ENCODE measurements at places on chromosomes 12 and 14. TPM values are rescaled to one million over a fixed set of nuclear protein-coding genes. Genes with fewer than 3 reads are reported as not detected.

CAMKK2 gene
- total RNA-seq: 13.0 TPM

MMP19 gene
- total RNA-seq: 0.58 TPM

SCN8A gene
- total RNA-seq: 3.3 TPM

FAM90A1 gene
- total RNA-seq: not detected

SLC6A15 gene
- 24.5 TPM for total RNA-seq

- DNase-seq: no peak
Measured at GRCh38 chr12:111429828-111430432, 24.2 kb downstream of the SH2B3 start.

GRCh38 chr14:44657696-44658388 lies 150.8 kb upstream of the FSCB start:
- peak; percentile 17 for DNase-seq

DNA sequence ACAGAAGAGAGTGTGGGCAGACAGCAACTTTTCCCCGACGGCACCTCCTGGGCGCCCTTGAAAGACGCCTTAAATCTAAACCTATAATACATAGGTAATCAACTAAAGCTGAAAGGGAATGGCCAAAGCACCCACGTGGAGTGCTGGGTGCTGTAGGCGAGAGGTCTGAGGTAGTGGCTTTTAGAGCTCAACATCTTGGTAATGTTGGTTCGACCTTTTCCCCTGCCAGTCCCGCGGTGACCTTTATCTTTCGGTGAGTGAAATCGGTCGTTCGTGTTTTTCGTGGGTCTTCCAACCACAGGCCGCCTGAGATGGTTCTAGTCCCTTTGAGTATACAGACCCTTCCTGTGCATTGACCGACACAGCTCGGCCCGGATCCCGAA lies 9.1 kb downstream of the OR6S1 start:
- no peak for DNase-seq

- peak; percentile 80 for DNase-seq
Measured at GRCh38 chr12:49049566-49050224, 10.9 kb downstream of the KMT2D start.

- DNase-seq: no peak
Measured at GRCh38 chr14:75461755-75462349, 34.0 kb downstream of the JDP2 start.

GRCh38 chr12:2179058-2179457 lies 126.3 kb downstream of the CACNA1C start:
- no peak for DNase-seq

GRCh38 chr14:20413744-20414082 lies 412 bp upstream of the TEP1 start:
- peak; percentile 7 for DNase-seq

- no peak for DNase-seq
Measured at GRCh38 chr12:95083938-95084337, 10.5 kb upstream of the NR2C1 start.

DNA sequence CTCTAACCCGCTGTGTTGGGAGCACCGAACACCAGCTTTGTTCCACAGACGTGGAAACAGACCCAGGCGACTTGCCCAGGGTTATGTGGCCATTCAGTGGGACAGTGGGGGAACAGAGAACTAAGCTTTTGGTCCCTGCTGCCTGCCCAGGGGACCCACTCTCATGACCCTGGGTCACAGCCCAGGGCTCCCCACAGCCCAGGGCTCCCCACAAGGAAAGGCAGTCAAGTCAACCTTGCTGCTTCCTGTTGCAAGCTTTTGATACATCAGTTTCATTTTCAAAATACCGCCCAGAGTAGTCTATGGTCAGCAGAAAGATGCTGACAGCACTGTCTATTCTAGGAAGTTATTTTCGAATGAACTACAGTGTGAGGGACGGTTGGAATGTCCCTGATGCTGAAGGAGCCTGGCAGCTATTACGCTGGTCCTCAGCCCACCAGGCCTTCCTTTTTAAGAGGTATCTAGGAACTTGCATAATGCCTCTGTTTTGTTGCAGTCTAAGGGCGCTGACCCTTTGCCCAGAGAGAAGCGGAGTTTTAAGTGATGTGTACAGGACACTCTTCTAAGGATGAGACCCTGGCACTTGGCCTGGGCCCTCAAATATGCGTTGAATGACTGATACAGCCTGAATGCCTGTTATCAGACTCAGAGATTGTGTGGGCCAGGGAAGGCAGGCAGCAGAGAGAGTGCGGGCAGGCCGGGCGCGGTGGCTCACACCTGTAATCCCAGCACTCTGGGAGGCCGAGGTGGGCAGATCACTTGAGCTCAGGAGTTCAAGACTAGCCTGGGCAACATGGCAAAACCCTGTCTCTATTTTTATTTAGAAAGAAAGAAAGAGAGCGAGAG lies 12.6 kb upstream of the TTC7B start:
- DNase-seq: no peak

DNA sequence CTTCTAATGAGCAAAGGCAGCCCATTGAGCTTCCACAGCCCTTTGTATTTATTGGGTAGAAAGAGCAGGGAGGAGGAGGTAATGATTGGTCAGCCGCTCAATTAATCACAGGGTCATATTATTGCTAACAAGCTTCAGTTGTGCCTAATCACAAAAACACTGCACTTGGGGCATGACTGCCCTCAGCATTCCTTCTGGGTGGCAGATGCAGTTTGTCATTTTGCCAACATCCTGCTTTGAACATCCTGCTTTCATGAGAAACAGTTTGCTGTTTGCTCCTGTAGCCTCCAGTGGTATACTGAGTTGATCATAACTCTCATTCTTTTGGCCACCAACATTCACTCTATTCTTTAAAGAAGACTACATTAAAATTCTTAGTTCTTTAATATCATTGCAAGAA lies 462.9 kb upstream of the MIS18BP1 start:
- DNase-seq: peak; percentile 35

- no peak for DNase-seq
Measured at GRCh38 chr12:98639491-98639890, 5.1 kb downstream of the IKBIP start.

All from HT1080 (cell line).